ENCODE measurements at places on chromosomes 5 and 9.
A peak's percentile ranks its signal among the peaks of the same experiment; 100 is the strongest.

GRCh38 chr5:170527991-170528390 is 24.2 kb downstream of the KCNIP1 start:
- no peak for DNase-seq

GRCh38 chr5:142883025-142883424 is 112.8 kb downstream of the ARHGAP26 start:
- no peak for DNase-seq

- DNase-seq: no peak
Observed at GRCh38 chr5:73640861-73641320, 14.9 kb downstream of the ARHGEF28 start.

GRCh38 chr5:148970876-148971275 is 92.0 kb downstream of the SH3TC2 start:
- no peak for DNase-seq

DNA sequence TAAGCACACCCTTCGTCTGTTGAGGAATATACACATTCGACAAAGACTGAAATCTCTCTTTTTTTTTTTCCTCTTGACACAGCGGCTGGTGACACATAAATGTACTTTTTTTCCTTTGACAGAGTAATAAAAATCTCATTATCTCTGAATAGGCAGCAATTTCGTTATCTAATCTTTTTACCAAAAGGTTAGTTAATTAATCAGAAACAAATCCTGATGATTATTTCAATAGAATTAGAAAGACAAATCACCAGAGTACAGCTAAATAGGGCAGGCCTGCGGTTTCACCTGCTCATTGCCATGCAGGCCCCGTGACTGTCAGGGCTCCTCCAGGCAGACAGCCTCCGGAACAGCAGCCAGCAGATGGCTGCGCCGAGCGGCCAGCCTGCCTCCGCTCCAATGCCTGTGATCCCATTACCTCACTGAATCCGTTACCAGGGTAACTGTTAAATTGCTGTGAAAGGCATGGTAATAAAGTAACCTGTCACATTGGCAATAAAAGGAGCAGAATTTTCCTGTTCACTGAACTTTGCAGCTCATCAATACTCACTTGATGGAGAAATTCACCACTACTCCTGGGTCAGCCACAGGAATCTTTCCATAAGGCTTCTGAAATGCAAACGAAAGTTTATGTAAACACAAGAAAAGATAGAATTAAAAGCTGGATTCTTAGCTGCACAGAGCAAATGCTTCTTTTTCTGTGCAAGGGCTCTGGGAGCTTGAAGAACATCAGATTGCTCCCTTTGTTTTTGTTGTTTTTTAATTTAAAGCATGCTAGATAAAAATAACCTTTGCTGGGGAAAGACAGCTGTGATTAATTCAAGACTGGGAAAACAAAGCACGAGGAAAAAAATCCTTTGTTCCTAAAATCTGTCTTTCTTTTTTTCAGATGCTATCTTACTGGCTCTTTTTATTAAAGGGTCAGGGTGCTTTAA is 666.4 kb upstream of the ZNF608 start:
- DNase-seq: peak; percentile 72

GRCh38 chr9:18829873-18830272 is 203.1 kb downstream of the SAXO1 start:
- no peak for DNase-seq

DNA sequence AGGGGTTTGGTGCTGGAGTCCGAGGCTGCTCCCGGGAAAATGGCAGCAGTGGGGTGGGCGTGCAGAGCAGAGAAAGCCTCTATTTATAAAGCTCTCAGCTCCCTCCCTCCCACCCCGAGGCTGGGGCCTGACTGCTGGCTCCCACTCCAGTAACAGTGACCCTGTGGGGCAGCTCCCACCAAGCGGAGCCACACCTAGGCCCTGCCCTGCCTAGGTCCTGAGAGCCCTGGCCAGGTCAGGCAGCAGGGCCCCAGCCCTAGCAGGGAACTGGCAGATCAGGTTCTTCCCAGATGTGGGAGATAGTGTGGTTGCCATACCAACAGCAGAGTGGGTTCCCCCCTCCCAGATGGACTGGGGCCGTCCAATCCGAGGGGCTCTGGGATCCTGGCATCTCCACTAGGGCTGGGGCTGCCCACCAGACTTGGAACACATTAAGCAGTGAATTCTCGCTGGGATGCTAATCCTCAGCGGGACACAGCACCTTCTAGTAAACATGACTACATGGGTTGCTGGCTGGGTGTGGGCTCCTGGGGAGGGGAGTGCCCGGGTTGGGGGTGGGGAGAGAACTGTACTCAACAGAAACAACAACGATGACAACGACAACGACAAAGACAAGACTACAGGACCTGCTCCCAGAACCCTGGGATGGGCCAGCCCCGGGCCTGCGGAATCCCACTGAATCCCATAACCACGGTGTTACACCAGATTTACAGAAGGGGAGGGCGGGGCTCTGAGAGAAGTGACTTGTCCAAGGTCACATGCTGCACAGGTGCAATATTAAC is 1.5 kb downstream of the SH3GLB2 start:
- DNase-seq: no peak

Data from endothelial cell (in vitro differentiated cells).